ENCODE measurements at places on chromosomes 6 and 20.

DNA sequence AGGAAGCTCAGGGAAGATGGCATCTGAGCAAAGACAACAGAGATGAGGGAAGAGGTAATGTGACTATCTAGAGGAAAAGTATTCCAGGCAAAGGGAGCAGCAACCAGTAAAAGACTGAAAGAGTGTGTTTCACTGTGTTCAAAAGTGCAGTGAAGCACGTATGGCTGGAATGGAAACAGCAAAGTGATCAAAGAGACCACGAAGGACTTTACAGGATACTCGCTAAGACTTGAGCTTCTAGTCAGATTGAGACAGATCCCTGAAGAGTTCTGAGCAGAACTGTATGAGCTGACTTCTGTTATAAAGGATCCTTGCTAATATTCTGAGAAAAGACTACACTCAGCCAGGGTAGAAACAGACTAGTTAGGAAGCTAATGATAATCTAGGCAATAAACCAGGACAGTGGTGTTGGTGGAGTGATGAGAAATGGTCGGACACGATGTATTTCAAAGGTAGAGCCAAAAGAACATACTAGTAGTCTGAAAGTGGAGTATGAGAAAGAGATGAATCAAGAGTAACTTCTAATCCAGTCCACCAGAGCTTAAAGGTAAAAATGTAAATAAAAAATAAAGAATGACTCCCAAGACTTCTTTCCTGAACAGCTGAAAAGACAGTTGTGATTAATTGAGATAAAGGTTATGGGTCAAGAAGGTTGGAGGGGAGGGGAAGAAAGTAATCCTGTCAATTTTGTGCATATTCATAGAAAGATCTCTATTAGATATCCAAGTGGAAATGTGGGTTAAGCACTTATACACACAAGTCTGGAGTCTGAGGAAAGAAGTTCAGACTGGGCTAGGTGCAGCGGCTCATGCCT, 14.2 kb downstream of the SEC63 start:
- H3K27ac ChIP-seq: no peak overlapping the region
- peaks cover 26% of the 10 kb centered on the region for H3K4me1 ChIP-seq
- no peak overlapping the region for H3K4me3 ChIP-seq
- H3K27me3 ChIP-seq: no peaks in the 10 kb centered on the region
- no peak for DNase-seq
- H3K36me3 ChIP-seq: no peaks in the 10 kb centered on the region

DNA sequence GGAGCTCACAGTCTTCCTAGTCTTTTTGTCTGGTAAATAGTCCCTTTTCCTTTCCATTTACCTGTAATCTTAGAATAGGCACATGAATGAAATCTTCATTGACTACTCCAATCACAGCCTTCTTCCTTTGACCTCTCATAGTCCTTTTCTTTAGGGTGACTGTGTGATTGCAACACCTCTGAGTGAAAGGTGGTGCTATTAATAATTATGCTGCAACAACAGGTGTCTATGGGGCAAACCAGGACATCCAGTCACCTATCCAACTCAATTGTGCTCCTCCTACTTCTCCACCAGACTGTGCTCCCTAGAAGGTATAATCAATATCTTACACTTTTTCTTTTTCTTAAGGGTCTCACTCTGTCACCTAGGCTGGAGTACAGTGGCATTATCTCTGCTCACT, 29.4 kb downstream of the RIPOR2 start:
- no peaks in the 10 kb centered on the region for H3K27me3 ChIP-seq
- H3K36me3 ChIP-seq: peaks cover 29% of the 10 kb centered on the region
- H3K4me1 ChIP-seq: peaks cover 92% of the 10 kb centered on the region
- no peak overlapping the region for H3K4me3 ChIP-seq
- no peak overlapping the region for H3K27ac ChIP-seq

GRCh38 chr6:88704980-88705379, 258.4 kb downstream of the RNGTT start:
- no peaks in the 10 kb centered on the region for H3K27me3 ChIP-seq
- no peak overlapping the region for H3K27ac ChIP-seq
- H3K36me3 ChIP-seq: no peaks in the 10 kb centered on the region
- no peaks in the 10 kb centered on the region for H3K4me1 ChIP-seq

- no peaks in the 10 kb centered on the region for H3K4me1 ChIP-seq
- no peak overlapping the region for H3K4me3 ChIP-seq
- no peaks in the 10 kb centered on the region for H3K27me3 ChIP-seq
- H3K36me3 ChIP-seq: no peaks in the 10 kb centered on the region
Measured at GRCh38 chr6:143163621-143164020, 102.9 kb downstream of the AIG1 start.

DNA sequence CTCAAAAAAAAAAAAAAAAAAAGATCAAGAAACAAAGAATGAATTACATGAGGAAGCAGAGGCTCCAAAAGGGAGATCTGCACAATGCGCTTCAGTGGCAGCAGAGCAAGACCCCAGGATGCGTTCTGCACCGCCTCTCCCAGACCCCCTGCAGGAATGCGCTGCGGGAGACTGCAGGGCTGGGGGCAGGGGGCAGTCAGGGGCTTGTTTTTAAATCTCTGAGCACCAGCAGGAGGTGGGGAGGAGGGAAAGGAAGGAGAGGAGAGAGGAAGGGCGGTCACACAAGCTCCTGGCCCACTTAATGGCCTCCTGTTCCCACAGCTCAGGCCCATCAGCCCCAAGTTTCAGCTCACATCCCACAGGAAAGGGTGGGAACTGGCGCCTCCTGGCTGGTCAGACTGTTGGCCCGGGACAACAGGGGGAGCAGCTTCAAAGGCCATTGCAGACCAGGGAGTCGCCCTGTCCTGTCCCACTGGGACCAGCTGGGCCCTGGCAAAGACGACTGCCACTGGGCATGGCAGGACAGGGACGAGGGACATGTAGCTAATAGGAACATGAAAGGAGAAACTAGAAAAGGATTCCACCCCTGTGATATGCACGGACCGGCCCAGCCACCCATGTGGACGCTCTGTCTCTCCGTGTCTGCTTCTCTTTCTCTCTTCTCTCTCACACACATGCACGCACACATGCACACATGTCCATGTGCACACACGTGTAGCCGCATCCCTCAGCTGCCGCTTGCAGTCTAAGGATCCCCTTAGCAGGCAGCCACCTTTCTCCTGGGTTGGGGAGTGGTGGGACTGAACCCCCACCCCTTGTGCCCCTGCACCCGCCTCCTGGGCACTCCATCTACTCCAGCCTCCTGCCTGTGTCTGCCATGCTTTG, 34.7 kb downstream of the TFEB start:
- no peaks in the 10 kb centered on the region for H3K36me3 ChIP-seq
- no peak for DNase-seq
- no peak overlapping the region for H3K27ac ChIP-seq
- H3K4me3 ChIP-seq: no peak overlapping the region
- peaks cover 4% of the 10 kb centered on the region for H3K4me1 ChIP-seq

GRCh38 chr6:161618831-161619454, 345.1 kb upstream of the AGPAT4 start:
- no peak overlapping the region for H3K27ac ChIP-seq
- no peaks in the 10 kb centered on the region for H3K27me3 ChIP-seq
- H3K4me1 ChIP-seq: no peaks in the 10 kb centered on the region
- H3K36me3 ChIP-seq: no peaks in the 10 kb centered on the region

GRCh38 chr6:49978332-49979226, 9.2 kb upstream of the DEFB113 start:
- H3K27me3 ChIP-seq: no peaks in the 10 kb centered on the region
- no peaks in the 10 kb centered on the region for H3K36me3 ChIP-seq
- H3K4me3 ChIP-seq: no peak overlapping the region
- H3K4me1 ChIP-seq: no peaks in the 10 kb centered on the region
- DNase-seq: no peak

GRCh38 chr6:12476484-12476883, 186.3 kb downstream of the EDN1 start:
- H3K36me3 ChIP-seq: no peaks in the 10 kb centered on the region
- H3K27ac ChIP-seq: no peak overlapping the region
- no peaks in the 10 kb centered on the region for H3K27me3 ChIP-seq
- DNase-seq: no peak

GRCh38 chr6:130140084-130140483, 82.7 kb downstream of the SAMD3 start:
- no peak overlapping the region for H3K27ac ChIP-seq
- no peak for DNase-seq
- H3K36me3 ChIP-seq: peaks cover 13% of the 10 kb centered on the region
- H3K4me3 ChIP-seq: no peak overlapping the region
- no peaks in the 10 kb centered on the region for H3K27me3 ChIP-seq
- peaks cover 41% of the 10 kb centered on the region for H3K4me1 ChIP-seq

DNA sequence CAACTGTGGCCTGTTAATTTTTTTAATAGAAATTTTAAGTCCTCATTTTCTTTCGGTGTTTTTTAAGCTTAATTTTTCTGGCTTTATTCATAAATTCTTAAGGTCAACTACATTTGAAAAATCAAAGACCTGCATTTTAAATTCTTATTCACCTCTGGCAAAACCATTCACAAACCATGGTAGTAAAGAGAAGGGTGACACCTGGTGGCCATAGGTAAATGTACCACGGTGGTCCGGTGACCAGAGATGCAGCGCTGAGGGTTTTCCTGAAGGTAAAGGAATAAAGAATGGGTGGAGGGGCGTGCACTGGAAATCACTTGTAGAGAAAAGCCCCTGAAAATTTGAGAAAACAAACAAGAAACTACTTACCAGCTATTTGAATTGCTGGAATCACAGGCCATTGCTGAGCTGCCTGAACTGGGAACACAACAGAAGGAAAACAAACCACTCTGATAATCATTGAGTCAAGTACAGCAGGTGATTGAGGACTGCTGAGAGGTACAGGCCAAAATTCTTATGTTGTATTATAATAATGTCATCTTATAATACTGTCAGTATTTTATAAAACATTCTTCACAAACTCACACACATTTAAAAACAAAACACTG, 10.1 kb downstream of the HFE start:
- no peak overlapping the region for H3K4me3 ChIP-seq
- H3K36me3 ChIP-seq: no peaks in the 10 kb centered on the region
- H3K27ac ChIP-seq: no peak overlapping the region
- H3K27me3 ChIP-seq: no peaks in the 10 kb centered on the region

DNA sequence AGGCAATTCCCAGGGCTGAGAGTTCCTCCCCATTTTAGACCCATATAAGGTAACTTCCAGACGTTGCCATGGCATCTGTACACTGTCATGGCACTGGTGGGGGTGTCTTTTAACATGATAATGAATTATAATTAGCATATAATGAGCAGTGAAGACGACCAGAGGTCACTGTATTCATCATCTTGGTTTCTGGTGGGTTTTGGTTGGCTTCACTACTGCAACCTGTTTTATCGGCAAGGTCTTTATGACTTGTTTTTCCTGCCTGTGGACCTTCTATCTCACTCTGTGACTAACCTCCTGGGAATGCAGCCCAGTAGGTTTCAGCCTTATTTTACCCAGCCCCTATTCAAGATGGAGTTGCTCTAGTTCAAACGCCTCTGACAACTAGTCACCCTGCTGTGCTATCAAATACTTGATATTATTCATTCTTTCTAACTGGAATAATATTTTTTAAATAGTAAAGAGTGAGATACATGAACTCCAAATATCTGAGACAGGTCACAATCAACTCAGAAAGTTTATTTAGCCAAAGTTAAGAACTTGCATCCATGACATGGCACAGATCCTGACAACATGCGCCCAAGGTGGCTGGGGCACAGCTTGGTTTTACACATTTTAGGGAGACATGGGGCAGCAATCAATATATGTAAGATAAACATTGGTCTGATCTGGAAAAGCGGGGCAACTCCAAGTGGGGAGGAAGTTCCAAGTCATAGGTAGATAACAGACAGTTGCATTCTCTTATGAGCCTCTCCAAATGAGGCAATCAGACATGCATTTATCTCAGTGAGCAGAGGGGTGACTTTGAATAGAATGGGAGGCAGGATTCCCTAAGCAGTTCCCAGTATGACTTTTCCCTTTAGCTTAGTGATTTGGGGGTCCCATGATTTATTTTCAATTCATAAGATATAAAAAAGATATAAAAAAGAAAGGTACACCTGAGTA, 1.2 kb upstream of the UFL1 start:
- no peaks in the 10 kb centered on the region for H3K36me3 ChIP-seq
- DNase-seq: no peak
- peaks cover 36% of the 10 kb centered on the region for H3K4me1 ChIP-seq
- H3K4me3 ChIP-seq: peak overlapping the region; percentile 93

- H3K27ac ChIP-seq: no peak overlapping the region
- DNase-seq: no peak
- H3K36me3 ChIP-seq: no peaks in the 10 kb centered on the region
- no peaks in the 10 kb centered on the region for H3K27me3 ChIP-seq
- H3K4me1 ChIP-seq: peaks cover 14% of the 10 kb centered on the region
Measured at GRCh38 chr6:45483021-45483420, 105.3 kb upstream of the SUPT3H start.

GRCh38 chr6:160455541-160456213, 107.5 kb downstream of the SLC22A3 start:
- no peaks in the 10 kb centered on the region for H3K36me3 ChIP-seq
- no peaks in the 10 kb centered on the region for H3K27me3 ChIP-seq
- no peak overlapping the region for H3K27ac ChIP-seq
- no peak overlapping the region for H3K4me3 ChIP-seq
- peak; percentile 73 for DNase-seq

DNA sequence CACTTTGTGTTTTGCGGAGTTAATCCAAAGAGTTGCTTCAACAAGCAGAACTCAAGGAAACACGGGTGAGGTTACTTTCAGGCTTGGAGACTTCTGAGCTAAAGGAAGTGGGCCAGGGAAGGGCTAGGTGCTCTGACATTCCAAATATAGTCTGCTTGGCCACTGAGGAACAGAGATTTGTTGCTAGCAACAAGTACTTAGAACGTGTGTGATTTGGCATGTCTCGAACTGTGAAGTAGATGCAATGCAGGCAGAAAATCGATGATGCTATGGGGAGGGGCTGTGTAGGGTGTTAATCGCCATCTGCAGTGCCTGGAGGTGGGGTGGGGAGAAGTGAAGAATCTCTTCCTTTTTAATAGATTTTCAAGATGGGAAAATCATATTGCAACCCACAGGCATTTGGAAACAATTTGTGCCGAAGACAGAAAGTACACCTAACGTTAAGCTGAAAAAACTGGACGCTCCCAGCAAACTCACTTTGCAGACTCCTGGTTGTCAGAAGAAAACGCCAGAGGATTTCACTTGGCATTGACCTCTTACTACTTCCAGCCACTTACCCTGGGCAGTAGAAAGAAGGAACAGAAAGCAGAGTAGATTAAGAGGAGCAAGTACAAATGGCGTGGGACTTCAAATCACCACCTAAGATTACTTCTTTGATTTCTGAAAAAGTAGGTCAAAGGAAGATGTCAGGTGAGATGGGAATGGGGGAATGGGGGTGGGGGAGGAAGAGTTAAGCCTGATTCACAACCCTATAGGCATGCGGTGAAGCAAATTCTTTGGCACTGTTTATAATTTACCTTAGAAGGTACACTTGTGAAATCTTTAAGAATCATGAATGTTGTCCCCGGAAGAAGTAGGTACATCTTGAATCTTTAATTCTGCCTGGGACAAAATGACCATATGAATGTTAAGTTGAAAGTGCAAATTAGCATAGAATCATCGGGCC, 314.1 kb downstream of the CD83 start:
- no peaks in the 10 kb centered on the region for H3K4me1 ChIP-seq
- H3K27me3 ChIP-seq: no peaks in the 10 kb centered on the region
- no peak overlapping the region for H3K4me3 ChIP-seq
- no peak for DNase-seq
- H3K36me3 ChIP-seq: no peaks in the 10 kb centered on the region

GRCh38 chr6:1068068-1068467, 243.8 kb upstream of the FOXQ1 start:
- DNase-seq: no peak
- H3K4me3 ChIP-seq: no peak overlapping the region
- H3K4me1 ChIP-seq: no peaks in the 10 kb centered on the region
- H3K27ac ChIP-seq: no peak overlapping the region

All from CD8-positive, alpha-beta memory T cell (primary cell).